ENCODE measurements at places on chromosomes 5 and 9.

- peak; percentile 52 for DNase-seq
Observed at GRCh38 chr9:137396227-137396626, 26.7 kb downstream of the EXD3 start.

DNA sequence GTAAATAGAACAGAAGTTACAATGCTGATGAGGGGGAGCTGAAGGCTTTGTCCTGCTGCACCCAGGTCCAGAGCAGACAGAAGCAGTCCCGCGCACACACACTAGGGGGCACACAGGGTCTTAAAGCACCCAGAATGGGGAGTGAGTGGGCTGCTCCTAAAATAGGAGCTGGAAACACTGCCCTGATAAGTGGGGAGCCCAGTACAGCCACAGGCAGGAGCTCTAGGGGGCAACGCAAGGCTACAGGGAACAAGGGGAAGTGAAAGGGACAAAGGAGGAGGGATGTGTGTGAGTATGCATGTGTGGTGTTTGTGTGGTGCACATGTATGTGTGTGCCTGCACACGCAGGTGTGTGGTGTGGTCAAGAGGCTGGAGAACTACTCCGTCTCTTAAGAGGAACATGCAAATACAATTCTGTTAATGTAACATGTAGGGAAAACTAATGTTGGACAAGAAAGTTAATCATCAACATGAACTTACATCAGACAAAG is 191.5 kb downstream of the ROR2 start:
- DNase-seq: peak; percentile 69

- peak; percentile 79 for DNase-seq
Observed at GRCh38 chr5:135944967-135945560, 9.7 kb downstream of the LECT2 start.

DNA sequence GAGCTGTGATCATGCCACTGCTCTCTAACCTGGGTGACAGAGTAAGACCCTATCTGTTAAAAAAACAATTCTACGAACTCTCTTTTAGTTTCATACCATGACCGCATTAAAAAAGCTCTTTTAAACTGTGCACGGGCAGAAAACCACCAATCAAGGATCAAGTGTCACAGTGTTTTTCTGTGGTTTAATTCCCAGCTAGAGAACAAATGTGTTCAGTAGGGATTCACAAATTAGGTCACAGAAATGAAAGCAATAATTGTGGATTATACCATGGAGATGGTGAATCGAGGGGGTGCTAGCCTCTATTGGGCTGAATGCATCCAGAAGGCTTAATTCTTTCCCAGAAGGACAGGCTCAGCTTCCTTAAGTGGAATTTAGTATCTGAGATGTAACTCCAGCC is 79.1 kb downstream of the ATG10 start:
- DNase-seq: no peak

DNA sequence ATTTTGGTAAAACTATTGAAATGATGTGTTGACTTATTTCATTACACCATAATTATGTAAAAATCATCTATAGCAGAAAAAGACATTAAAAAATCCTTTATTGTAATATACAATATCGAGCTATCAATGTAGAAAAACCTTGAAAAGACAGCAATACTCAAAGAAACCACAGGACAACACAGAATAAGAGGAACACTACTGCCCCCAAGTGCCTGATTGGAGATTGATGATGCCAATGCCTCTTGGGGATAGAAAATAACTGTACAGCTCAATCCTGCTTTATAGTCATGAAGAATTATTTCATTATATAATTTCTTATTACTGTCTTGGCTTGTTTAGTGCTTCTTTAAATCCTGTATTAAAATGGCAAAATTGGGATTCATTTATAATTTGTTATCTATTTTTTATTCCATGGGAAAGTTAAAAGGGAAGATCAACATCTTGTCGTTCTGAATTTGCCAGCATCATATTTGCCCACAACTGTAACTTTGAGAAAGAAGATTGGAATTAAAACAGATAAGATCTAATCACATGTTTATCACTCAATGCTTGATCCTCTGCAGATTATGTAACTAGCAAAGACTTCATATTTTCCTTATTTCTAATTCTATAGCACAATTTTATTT is 337.5 kb downstream of the CDH9 start:
- no peak for DNase-seq

GRCh38 chr5:128225245-128226030 is 141.9 kb downstream of the SLC12A2 start:
- no peak for DNase-seq

DNA sequence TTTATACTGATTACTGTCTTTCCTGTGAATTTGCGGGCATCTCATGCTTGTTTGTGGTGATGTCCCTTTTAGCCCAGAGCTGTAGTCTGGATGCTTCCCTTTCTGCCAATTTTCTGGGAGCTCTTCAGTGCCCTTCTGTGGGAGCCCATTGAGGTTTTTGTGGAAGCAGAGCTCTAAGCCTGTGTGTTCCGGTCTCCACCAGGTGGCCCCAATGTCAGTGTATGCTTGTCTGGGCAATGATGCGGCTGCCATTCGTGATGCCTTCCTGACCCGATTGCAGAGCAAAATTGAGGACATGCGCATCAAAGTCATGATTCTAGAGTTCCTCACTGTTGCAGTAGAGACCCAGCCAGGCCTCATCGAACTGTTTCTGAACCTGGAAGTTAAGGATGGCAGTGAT is 35.1 kb downstream of the SH3GLB2 start:
- no peak for DNase-seq

GRCh38 chr9:69197687-69198086 is 23.6 kb downstream of the TJP2 start:
- no peak for DNase-seq

DNA sequence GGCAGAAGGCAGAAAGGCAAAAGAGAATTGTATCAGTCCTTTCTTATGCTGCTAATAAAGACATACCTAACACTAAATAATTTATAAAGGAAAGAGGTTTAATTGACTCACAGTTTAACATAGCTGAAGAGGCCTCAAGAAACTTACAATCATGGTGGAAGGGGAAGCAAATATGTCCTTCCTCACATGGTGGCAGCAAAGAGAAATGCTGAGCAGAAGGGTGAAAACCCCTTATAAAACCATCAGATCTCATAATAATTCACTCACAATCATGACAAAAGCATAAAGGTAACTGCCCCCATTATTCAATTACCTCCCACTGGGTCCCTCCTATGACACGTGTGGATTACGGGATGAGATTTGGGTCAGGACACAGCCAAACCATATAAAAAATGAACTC is 312.5 kb upstream of the PTGER4 start:
- DNase-seq: no peak

- peak; percentile 34 for DNase-seq
Observed at GRCh38 chr9:129489838-129490582, 130.9 kb downstream of the C9orf50 start.

DNA sequence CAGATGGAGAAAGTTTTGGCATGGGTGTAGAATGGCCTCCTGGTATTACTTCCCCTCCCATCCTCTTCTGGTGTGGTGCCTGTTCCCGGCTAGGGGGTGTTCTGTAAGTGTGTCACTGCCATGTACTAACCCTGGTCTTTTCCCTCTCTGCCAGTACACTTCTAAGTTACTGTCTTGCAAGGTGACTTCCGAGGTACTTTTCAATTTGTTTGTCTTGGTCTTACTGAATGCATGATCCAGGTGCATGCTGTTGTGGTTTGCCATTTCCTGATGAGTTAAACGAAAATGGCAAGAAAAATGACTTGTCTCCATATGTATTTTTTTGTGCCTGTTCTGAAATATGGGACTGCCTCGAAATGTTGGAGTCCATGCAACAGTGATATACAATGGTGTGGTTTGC is 46.0 kb downstream of the C9orf152 start:
- DNase-seq: no peak

GRCh38 chr5:118558871-118559270 is 429.5 kb downstream of the DTWD2 start:
- DNase-seq: no peak

GRCh38 chr5:170740551-170741205 is 42.8 kb upstream of the GABRP start:
- DNase-seq: no peak
